Activated T-helper 1 cell treated with anti-CD3 and anti-CD28 coated beads, Interleukin-2, amount 50 U/mL, for 16 hours (primary cell): ENCODE measurements at places on chromosomes 13 and 19.

- no peak for DNase-seq
These were observed 28.4 kb upstream of the GPR183 start for GRCh38 chr13:99335603-99336002.

GRCh38 chr19:36745870-36746269, 26.7 kb downstream of the ZNF850 start:
- DNase-seq: no peak

GRCh38 chr13:20074966-20075365, 85.9 kb downstream of the GJA3 start:
- DNase-seq: no peak

- DNase-seq: no peak
These were observed 67.6 kb upstream of the TDRD3 start for GRCh38 chr13:60329221-60329923.

DNA sequence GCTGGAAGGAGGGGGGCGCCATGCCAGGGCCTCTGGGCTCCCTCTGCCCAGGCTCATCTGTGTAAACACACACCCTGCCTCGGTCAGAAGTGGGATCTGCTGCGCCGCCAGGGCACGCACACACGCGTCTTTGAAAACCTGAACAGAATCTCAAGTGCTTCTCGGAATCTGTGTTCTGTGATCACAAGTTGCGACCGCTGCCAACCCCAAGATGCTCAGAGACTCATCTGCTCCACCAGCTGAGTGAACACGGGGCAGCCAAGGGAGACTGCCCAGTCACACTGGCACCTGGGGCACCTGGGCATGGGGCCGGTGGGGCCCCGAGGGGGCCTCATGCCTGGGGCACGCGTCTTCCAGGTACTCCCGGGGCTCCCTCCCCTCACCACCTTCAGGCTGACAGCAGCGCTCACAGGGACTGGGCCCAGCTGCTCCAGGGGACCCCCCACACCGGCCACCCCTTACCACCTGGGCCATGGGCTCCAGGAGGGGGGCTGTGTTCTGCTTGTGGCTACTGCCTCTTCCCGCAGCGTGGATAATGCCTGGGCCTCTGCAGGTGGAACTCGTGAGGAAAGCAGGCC, 59.0 kb downstream of the KLF2 start:
- DNase-seq: no peak

GRCh38 chr19:49442771-49443365, 1.5 kb upstream of the SLC17A7 start:
- DNase-seq: peak; percentile 30

DNA sequence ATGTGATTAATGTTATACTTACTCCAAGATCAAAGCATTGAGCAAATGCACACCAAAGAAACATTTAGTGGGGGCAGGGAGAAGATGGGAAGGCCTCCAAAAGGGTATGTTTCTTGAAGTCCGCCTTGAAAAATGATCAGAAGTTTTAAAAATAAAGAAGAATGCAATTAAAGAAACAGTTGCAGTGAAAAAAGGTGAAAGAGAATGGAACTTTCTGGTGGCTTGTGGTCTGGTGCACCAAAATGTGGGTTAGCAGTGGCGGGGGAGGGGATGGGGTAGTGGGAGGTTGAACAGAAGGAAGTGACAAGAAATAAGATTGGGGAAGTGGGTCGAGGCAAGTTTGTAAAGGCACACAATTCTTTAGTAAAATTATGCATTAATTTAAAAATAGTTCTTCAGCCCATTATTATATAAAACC, 2.5 kb downstream of the LCP1 start:
- peak; percentile 55 for DNase-seq

DNA sequence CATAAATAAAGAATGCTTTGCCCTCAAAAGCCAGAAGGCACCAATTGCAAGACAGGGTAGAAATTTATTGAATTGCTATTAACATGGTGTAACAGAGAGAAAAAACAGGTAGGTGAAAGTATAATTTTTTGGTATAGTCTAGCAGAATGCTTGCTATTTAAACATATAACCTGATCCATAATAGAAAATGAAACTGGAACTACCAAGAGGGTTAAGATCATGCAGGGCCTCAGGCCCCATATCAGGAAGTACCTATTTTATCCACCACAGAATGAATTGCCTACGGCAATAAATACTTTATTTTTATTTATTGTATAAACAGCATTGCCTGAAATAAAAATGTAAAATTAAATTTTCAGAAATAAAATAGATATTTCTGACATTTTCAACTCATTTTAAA, 159.5 kb downstream of the PRR20E start:
- no peak for DNase-seq

DNA sequence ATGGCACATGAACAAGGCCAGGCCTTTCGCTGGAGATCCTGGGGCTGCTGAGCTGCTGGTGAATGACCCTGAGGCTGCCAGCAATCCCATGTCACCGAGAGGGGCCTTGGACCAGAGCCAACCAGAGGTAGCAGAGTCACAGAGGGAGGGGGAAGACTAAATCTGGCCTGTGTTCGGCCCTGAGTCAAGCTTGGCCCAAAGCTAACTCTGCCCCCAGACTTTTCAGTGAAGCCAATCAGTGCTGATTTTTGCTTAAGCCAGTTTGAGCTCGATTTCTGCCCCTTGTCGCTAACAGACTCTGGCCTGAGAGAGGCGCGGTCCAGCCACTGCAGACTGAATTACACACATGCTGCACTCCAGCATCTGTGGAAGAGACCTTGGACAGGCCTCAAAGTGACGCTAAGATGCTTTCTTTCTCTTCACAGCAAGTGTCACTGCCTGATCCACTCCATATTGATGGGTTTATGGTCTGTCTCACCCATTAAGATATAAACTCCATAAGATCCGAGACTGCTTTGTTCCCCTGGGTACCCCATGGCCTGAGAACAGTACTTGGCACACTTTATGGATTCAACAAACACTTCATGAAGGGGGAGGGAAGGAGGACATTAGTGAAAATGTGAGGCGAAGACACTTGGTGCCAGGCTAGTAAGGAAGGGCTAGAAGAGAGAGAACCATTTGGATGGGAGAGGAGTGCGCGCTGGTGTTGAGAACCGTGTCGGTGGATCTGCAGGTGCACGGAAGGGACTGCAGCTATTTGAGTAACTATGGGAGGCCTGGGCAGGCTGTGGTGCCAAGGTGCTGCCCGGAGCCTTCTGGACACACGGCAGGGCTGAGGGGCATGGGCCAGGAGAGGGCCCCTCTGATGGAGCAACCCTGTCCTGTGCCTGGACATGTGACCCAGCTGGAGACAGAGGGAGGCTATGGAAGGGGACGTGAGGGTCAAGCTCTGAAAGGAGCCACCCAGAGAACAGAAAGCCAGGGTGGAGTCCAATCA, 17.6 kb downstream of the RANBP3 start:
- no peak for DNase-seq

DNA sequence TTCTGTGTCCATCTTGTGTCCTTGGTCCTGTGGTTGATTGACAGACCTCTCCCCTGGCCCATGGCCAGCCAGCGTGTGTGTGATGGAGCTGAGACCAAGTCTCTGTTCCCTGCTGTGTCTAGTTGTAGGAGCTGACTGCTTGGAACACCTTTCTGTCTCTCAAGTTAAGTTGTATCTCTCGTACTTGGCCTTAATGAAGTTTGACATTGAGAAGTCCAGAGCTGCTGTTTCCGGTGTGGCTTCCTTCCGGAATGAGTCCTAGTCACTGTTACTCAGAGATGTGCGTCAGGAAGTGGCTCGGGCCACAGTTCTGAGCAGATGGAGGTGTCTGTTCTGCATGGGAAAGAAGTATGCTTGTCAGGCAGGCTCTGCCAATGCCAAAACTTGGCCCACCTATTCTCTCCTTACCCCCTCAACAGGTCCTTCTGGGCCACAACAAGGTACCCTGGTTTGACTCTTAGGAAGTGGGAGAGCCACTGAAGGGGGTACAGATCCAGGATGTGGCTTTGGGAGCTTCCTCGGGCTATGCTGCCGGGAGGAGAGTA, 54.3 kb downstream of the GATAD2A start:
- peak; percentile 38 for DNase-seq

DNA sequence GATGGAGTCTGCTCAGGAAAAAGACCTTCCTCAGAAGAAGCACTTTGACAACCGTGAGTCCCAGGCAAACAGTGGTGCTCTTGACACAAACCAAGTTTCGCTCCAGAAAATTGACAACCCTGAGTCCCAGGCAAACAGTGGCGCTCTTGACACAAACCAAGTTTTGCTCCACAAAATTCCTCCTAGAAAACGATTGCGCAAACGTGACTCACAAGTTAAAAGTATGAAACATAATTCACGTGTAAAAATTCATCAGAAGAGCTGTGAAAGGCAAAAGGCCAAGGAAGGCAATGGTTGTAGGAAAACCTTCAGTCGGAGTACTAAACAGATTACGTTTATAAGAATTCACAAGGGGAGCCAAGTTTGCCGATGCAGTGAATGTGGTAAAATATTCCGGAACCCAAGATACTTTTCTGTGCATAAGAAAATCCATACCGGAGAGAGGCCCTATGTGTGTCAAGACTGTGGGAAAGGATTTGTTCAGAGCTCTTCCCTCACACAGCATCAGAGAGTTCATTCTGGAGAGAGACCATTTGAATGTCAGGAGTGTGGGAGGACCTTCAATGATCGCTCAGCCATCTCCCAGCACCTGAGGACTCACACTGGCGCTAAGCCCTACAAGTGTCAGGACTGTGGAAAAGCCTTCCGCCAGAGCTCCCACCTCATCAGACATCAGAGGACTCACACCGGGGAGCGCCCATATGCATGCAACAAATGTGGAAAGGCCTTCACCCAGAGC, 16.2 kb upstream of the ZNF544 start:
- no peak for DNase-seq

GRCh38 chr19:41350735-41351338, 2.9 kb downstream of the TGFB1 start:
- DNase-seq: no peak

GRCh38 chr19:19900139-19900728, 512 bp upstream of the ZNF93 start:
- no peak for DNase-seq

DNA sequence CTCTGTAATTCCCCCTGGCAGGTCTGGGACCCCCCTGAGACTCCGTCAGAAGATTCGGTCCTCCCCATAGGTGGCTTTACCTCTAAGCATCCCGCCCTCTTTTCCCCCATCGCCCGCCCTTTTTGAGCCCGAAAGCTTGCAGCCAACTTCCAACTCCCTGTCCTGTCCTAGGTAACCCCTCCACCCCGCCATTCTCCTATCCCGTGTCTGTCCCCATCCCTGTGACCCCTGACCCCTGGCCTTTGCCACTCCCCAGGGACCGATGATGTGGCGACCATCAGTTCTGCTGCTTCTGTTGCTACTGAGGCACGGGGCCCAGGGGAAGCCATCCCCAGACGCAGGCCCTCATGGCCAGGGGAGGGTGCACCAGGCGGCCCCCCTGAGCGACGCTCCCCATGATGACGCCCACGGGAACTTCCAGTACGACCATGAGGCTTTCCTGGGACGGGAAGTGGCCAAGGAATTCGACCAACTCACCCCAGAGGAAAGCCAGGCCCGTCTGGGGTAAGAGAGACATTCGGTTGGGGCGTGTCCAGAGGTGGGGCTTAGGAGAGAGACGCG, 488 bp downstream of the RCN3 start:
- no peak for DNase-seq

GRCh38 chr19:369256-369655, 24.7 kb upstream of the MIER2 start:
- no peak for DNase-seq

GRCh38 chr13:33353210-33353609, 67.7 kb upstream of the STARD13 start:
- DNase-seq: no peak

GRCh38 chr13:23512762-23513395, 57.3 kb upstream of the TNFRSF19 start:
- DNase-seq: no peak

DNA sequence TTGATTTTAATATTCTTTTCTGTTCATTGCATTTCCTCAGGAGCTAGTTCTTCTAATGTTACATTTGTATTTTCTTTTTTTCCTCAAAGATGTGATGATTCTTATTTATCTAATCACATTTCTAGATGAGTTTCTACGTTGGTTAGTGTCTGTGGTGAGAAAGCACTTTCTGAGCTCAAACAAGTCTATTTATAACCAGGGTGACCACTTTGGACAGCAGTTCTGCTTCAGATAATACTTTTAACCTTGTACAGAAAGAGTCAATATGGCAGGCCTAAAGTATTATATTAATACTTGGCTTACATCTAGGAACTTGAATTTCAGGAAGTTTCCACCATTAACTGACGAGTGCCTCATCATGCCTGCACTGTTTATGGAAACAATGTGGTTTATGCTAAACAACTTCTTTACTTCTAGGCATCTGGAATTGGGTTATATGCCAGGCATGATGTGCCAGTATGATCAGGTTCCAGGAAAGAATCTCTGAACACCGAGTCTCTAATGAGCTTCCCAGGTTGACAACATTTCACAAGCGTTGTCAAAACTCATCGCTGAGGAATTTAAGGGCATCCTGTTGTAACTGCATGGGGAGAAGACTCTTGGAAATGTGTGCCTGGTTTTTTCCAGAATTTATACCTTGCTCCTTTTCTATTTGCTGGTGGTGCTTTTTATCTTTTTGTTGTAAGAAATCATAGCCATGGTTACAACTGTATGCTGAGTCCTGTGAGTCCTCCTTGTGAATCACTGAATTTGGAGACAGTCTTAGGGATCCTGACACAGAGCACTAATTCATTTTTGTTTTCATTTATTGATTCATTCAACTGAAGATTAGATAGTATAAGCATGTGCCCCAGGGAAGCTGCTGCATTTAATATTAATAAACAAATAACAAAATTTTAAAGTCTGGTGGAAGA, 344.4 kb upstream of the PCDH9 start:
- DNase-seq: no peak

DNA sequence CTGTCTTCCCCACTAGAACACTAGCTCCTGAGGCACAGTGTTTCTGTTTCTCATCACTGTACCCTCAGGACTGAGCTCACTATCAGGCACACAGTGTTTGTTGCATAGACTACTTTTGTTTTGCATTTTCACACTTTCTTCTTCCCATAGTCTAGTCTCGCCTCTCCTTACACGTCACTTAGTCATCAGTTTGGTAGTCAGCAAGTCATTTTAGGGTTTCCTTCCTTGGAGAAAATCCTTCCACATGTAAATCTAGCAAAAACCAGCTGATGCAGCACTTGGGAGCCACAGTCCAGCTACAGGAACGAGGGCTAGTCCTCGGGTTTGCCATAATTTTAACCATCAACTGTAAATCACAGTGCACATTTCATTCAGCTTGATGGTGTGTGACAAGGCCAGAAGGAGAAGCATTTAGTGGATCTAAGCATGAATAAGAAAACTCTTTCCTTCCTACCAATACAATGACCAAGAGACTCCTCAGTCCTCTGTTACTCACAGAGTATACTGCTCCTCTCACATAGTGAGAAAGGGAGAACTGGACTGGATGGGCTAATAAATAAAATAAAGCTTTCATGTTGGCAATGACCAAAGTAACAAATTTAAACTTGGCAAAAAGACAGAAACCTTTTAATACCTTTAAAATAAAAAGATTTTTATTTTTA, 221.0 kb downstream of the KLF12 start:
- no peak for DNase-seq
